ENCODE measurements at places on chromosomes 12 and 14.

- DNase-seq = no peak
These were observed 15.1 kb downstream of the MVK start for GRCh38 chr12:109588461-109589239.

DNA sequence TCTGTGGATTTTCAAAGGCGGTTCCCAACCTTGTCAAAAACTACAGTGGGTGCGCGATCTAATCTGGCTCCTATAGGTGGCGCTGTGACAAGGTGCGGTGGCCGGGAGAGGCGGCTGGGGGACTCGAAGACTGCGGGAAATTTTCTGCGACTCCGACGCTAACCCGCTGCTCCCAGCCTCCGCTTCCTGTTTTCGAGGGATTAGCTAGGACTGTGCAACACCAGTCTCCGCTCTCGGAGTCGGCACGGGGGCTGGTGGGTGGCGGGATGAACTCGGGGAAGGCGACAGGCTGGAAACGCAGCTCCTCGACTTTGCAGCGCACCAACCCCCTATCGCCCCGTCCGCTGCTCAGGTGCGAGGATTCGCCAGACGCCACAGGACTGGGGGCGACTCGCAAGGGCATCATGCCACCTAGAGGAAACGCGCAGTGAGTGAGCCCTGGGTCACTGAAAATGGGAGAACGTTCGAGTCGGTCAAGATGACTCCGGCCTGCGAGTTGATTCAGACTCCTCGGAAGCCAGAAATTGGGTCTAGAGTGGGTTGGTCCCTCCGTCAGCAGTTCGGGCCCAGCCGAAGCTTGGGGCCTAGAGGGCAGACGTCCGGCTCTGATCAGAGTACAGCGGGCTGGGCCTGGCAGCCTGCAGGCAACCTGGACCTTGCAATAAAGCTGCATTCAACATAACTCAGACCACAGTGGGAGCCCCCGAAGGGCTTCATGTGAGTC, 5.5 kb upstream of the PAX9 start:
- no peak for DNase-seq

GRCh38 chr14:95667249-95667693, 19.0 kb upstream of the TCL1B start:
- no peak for DNase-seq

GRCh38 chr12:6096527-6096926, 27.9 kb downstream of the VWF start:
- DNase-seq = no peak

DNA sequence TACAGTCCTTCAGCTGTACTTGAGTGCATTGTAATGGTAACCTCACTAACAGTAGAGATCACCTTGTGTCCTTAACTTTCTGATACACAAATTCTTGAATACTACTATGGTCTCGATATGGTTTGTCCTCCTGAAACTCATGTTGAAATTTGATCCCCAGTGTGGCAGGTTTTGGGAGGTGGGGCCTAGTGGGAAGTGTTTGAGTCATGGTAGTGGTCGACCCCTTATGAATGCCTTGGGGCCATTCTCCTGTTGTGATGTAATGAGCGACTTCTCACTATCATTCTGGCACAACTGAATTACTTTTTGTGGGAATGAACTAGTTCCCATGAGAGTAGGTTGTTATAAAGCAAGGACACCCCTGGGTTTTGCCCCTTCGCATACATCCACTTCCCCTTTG, 52.3 kb downstream of the IPO8 start:
- no peak for DNase-seq

GRCh38 chr12:64335886-64336466, 54.6 kb downstream of the C12orf56 start:
- no peak for DNase-seq

DNA sequence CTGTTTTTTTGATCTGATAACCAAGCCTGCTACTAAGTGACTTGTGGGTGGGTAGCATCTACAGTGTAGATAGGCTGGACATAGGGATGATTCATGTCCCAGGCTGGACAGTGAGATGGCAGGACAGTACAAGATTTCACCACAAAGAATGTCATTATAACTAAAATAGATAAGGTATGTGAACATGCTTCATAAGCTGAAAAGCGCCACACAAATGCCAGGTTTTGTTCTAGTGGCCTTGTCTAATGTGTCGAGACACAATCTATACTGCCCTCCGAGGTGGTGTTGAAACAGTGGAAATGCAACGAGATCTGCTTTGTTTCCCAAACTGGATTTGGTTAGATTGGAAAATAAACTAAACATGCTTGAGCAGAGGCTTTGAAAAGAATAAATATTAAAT, 4.4 kb downstream of the LGALS3 start:
- DNase-seq = no peak

DNA sequence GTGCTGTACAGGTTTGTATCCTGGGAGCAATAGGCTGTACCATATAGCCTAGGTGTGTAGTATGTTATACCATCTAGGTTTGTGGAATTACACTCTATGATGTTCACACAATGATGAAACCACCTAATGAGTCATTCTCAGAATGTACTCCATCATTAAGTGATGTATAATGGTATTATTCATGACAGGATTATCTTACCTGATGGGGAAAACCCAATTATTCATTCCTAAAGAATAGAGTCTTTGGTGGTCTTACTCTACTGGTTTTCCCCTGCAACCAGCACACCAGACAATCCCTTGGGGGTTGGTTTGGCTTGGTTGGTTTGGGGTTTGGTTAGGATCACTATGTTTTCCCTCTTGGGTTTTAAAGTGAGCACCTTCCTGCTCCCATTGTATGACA, 12.6 kb upstream of the OR10P1 start:
- no peak for DNase-seq

DNA sequence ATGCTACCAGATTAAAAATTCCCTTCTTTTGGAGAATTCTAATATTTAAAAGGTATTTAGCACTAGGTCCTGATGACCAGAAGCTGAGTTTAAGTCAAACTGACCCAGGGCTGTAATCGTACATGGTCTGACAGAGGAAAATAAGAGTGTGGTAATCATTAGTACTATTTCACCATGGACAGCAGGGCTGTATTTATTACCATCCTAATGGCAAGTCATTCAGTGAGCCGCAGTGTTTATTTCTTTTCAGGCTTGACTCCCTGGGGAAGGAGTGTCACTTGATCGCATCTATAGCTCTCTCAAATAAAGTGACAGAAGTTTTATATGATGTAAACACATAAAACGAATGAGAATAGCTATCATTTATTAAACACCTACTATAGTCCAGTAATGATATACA, 261.8 kb downstream of the BTG1 start:
- no peak for DNase-seq

- DNase-seq = no peak
These were observed 1.7 kb upstream of the FGD4 start for GRCh38 chr12:32397696-32398095.

DNA sequence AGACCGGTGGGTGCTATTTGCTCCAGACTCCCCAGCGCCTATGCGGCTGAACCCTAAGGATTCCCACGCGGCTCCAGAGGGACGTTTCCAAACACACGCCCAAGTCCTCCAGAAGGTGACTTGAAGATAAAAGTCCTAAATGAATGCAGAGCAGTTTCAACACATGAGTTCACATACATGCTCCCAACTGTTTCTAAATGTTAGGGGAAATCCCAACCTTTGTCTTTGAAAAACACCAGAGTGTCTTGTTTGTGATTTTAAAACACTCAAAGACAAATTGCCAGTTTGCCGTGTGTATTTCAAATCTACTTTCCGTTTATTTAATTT, 252.9 kb upstream of the SFSWAP start:
- DNase-seq = no peak

- no peak for DNase-seq
These were observed 123.3 kb downstream of the KCNA5 start for GRCh38 chr12:5166976-5167375.

- no peak for DNase-seq
These were observed 21.1 kb downstream of the ZNF84 start for GRCh38 chr12:133058203-133059113.

GRCh38 chr14:96126339-96126782, 78.3 kb upstream of the BDKRB2 start:
- no peak for DNase-seq

DNA sequence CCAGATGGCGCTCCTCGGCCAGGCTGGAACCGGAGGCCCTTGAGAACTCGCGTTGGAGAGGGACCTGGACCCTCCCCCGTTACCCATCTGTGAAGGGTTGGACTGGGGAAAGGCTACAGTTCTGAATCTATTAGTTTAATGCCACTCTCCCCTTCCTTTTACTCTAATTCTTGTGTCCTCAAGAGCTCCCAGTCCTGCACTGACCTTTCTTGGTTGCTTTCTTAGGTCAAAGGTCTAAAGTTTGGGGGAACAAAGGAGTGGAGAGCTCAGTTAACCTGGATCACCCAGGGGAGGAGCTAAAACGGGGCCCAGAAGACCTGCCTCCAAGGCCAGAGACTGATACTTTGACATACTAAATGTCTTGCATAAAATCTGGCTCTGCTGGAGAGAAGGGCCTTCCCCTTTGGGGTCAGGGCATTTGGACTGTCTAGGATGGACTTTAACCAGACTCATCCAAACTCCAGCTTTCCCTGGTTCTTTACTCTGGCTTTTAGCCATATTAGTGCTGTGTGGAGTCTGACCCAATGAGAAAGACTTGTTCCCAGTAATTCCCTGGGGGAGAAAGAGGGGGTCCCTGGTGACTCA, 923 bp upstream of the MLF2 start:
- DNase-seq = no peak

GRCh38 chr12:25906651-25907340, 51.7 kb upstream of the RASSF8 start:
- DNase-seq = no peak
